SJSA1 (cell line): ENCODE measurements at places on chromosomes 6 and 20.

DNA sequence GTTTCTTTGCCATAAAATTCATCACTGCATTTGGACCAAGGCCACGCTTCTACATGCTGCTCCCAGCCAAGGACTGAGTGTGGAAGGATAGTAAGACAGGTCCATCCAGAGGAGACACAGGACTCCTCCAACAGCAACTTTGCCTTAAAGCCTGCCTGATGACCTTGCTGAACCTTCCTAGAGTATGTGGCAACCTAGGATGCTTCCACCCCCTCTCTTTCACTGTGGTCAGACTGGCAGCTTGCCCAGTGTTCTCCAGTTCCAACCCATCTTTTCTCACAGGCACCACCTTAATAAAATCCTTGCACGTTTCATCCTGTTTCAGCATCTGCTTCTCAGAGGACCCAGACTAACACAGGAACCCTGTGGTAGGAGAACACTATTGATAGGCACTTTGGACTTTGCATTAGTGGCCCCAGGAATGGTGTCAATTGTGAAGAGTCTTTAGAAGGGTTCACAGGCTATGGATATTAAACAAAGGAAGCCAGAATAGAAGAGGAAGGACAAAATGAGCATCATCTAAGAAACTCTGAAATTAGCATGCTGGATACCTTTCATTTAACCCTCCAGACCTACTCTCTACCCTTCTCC lies 2.4 kb upstream of the PKHD1 start:
- DNase-seq: no peak

DNA sequence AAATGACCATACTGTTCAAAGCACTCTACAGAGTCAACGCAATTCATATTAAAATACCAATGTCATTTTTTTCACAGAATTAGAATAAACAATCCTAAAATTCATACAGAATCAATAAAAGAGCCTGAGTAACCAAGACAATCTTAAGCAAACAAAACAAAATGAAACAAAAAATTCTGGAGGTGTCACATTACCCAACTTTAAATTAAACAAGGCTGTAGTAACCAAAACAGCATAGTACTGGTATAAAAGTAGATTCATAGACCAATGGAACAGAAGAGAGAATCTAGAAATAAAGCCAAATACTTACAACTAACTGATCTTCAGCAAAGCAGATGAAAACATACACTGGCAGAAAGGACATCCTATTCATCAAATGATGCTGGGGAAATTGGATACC lies 346.9 kb upstream of the JAG1 start:
- DNase-seq: no peak

DNA sequence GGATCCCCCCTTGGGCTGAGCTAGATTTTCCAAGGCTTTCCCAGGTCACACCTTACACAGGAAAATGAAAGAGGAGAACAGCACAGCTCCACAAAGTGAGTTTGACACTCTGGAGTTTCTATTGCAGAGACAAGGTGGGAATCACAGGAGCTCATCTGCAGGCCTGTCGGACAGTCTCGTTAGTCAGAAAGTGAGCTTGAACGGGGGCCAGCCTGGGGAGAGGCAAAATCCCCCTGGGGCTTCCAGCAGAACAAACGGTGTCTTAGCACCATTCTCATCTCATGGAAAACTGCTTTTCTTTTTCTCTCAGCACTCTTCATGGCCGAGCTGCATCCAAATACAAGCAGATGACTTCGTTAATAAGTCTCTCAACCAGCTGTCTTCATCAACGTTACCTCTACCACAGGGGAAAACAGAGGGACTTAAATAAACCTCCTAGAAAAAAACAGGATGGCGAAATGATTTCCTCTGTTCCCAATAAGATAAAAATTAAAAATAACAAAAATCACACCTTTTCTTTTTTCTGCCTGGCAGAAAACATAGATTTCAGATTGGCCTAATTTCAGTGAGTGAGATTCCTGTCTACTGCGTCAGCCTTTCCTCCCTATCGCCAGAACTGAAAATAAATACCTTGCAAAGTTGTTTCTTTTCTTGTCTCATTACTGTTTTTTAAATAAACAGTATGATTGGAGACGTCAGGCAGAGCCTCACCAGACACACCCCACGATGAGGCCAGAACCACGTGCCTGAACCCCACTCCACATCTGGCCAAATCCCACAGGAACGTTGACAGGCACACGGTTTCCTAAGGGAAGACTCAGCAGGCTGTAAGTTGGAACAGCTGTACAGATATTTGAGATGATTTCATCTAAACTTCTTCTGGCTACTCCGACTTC lies 219.0 kb downstream of the TTLL2 start:
- DNase-seq: peak; percentile 88

GRCh38 chr20:59309218-59309617 lies 8.8 kb downstream of the EDN3 start:
- no peak for DNase-seq

- DNase-seq: no peak
These were observed 48.7 kb upstream of the MYLIP start for GRCh38 chr6:16080204-16080603.

DNA sequence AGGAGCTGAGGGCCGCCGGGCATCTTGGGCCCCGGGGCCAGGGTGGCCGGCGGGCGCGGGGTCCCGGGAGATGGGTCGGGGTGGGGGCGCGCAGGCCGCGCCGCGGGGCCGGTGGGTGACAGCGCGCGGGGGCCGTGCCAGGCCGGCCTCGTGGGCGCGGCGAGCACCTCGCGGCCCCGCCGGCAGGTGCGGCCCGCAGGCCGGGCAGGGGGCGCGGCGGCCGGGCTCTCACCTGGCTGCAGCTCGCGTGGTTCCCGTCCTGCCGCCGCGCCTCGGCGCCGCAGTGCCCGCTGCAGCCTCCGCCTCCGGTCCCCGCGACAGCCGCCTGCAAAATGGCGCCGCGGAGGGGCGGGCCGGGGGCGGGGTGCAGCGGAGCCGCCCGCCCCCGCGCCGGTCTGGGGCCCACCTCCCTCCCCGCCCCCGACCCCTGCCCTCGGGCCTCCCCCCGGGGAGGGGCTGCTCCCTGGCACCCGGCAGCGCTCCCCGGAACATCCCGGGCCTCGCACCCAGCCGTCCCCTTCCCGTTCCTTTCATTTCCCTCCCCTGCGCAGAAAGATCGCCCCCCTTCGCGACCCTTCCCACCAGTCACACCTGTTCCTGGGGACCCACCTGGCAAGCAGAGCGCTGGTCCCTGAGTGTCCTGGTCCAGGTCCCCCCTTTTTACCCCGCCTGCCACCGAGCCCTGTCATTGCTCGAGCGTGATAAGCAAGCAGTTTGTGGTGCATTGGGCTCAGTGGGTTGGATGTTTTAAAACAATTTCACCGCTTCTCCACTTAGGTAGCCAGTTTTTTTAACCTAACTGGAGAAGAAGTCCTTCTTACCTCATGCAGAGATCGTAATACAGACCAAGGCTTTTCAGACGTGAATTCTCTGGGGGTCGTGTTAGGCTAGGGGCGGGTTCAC lies at the start of gene SLC23A2:
Gene SLC23A2, minus strand, starts transcription at position 337 of the 903 bp plus-strand sequence. CDS start 68,948 bp downstream, outside the sequence.
- DNase-seq: no peak

GRCh38 chr6:71412559-71413140 lies 124.0 kb downstream of the OGFRL1 start:
- DNase-seq: no peak

GRCh38 chr6:28565823-28566526 lies 40.3 kb downstream of the GPX5 start:
- no peak for DNase-seq

DNA sequence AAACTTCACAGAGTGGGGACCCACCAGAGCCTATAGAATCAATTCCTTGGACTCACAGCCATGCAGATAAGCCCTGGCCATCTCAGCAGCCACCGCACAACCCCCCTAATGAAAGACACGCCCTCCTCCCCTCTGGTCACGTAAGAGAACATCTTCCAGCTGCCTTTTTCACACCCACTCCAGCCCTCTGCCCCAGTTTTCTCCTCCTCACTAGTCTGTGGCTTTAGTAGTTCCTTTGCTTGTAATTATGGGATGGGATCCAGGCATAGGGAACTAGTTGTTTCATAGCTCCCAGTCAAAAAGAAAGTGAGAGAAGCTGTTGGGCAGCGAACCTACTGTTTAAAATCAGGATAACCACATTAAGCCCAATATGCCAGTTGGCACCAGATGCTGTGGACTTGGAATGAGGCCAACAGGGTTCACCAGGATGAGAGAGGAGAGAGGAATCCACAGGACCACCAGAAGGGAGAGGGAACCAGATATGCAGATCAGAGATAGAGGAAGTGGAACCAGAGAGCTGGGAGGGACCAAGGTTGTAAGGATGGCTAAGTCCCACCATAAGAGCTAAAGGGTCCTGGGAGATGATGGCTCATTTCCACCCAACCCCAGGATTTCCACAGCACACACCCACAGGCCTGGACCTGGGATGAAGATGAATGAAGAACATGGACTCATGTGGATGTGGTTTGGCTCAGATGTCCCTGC lies 9.0 kb upstream of the BTN3A1 start:
- DNase-seq: no peak

- no peak for DNase-seq
These were observed 21.4 kb upstream of the SCUBE3 start for GRCh38 chr6:35192301-35192860.

GRCh38 chr6:155782320-155782731 lies 326.7 kb upstream of the NOX3 start:
- peak; percentile 76 for DNase-seq

DNA sequence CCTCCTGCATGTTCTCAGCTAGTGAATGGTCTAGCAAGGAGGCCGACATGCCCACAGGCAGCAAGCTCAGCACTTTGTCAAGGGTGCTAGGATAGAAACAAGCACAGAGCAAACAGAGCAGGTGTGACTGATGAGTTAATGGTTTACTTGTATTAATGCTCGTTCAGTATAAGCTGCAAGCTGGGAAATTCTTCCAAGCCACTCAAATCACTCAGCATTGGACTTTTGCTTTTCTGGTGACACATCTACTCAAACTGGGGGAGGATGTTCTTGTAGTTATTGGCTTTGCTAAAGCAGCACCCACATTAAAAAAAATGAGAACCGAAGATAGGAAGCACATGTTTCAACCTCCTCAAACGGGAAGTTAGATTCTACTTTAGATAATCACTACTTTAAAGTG lies 43.1 kb upstream of the NEDD9 start:
- no peak for DNase-seq

GRCh38 chr6:21265034-21265729 lies 328.4 kb upstream of the SOX4 start:
- DNase-seq: no peak

DNA sequence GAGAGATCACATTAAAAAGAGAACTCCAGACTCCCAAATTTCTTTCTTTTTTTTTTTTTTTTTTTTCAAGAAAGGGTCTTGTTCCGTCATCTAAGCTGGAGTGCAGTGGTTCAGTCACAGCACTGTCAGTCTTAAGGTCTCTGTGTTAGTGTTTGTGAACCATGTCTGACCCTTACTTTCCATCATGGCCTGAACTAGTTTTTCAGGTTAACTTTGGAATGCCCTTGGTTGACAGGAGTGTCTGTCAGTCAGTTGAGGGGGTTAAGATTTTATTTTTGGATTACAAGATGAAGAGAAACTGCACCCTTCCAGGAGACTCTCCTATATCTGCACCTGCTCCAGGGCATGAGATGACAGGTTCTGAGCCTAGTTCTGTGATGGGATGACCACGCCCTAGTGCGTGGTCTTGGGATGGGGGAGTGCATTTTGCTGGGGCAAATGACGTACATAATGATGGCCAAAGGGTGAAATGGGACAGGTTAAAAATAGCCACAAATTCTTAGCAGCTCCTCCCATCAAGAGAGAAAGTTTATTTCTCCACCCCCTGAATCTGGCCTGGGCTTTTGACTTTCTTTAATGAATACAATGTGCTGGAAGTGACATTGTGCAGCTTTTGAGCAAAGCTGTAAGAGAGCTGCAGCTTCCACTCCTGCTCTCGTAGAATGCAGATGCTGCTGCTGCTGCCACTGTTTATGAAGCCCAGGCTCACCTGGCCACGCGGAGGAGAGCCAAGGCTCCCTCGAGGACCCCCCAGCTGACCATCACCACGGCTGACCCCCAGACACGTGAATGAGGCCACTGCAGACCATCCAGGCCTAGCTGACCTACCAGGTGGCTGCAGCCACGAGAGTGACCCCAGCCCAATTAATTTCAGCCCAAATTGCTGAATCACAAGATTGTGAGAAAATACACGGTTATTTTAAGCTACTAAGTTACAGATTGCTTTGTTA lies 29.7 kb upstream of the FAM50B start:
- DNase-seq: no peak

DNA sequence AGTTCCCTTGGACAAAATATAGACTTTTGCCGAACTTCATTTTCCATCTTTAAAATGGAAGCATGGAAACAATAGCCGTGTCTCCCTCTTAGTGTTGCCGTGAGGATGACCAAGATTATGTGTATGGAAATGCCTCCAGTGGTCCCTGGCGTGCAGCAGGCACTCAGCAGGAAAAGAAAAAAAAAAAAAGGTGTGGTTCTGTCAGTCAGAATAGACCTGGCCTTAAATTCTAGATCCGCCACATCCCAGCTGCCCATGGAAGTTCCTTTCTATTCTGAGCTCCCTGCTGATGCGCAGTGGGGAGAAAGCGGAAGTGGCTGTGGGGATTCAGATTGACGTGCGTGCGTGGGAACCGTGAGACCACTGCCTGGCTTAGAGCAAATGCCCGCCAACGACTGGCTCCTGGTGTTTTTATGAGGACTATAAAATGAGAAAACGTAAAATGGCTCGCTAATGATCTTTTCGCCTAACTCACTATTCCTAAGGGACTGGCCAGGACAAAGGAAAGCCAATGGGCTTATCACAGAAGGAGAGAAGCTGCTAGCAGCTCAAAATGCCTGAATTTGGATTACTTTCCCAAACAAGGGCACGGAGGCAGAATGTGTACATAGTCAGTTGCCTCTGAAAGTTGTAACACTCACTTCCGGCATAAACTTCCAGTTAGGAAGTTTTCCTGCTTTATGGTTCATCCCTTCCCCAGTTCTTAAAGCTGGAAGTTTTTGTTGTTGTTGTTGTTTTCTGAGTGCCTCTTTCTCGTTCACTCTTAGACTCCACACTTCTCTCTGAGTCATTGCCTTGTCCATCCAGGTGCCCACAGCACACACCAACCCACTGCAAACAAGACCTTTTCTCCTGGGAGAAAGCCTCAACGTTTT lies 11.4 kb upstream of the PDE10A start:
- no peak for DNase-seq

DNA sequence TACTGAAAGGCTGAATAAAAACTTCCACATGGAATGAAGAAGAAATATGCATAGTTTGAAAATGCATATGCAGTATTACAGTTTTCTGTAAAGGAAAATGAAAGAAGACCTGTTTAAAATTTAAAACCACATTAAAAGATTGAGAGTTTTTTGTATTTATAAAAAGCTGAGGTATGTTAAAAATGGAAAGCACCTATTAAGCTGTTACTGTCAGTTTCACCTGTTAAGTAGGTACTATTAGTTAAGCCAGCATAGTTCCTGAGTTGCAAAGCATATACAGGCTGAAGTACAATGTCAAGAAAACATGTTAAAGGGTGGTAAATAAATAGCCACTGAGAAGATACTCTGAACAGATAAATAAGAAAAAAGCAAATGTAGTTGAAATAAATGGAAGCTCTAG lies 69.9 kb downstream of the ATXN1 start:
- DNase-seq: no peak

DNA sequence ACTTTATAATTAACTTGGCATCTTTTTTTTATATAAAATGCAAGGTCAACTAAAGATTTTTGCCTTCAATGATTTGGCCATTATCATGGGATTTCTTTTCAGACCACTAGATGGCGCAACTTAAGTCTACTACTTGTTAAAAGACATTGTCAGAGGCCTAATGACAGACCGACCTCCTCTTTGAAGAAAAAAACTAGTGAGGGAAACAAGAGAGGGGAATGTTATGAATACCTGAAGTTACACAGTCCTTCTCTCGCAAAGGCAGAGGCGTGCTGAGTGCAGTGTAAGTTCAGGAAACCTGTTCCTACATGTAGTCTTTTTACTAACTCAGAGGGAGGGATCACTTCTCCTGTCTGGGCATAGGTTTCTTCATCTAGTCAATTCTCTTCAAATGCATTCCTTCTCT lies 9.3 kb downstream of the TRAPPC3L start:
- DNase-seq: no peak
